ENCODE measurements at places on chromosomes 4 and X. TPM values are rescaled to one million over a fixed set of nuclear protein-coding genes. Genes with fewer than 3 reads are reported as not detected.

SERTM2 gene
- total RNA-seq: not detected

XPNPEP2 gene
- 1.1 TPM for total RNA-seq

TMPRSS11B gene
- not detected for total RNA-seq

TEX11 gene
- total RNA-seq: not detected

TMEM35A gene
- total RNA-seq: not detected

SEC31A gene
- 154 TPM for total RNA-seq

GYG2 gene
- total RNA-seq: not detected

NXF3 gene
- not detected for total RNA-seq

TSPAN7 gene
- 0.12 TPM for total RNA-seq

SPANXB1 gene
- not detected for total RNA-seq

MAGEA11 gene
- not detected for total RNA-seq

QRFPR gene
- total RNA-seq: not detected

DDX60 gene
- total RNA-seq: 127 TPM

PPA2 gene
- 40.1 TPM for total RNA-seq

TBC1D19 gene
- total RNA-seq: 4.4 TPM

FAM47E gene
- 0.17 TPM for total RNA-seq

AADAT gene
- total RNA-seq: not detected

HDX gene
- 1.9 TPM for total RNA-seq

TECRL gene
- not detected for total RNA-seq

CSAG1 gene
- not detected for total RNA-seq

RBM46 gene
- total RNA-seq: not detected

FNIP2 gene
- total RNA-seq: 16.4 TPM

SOWAHD gene
- 3.3 TPM for total RNA-seq

TMEM129 gene
- total RNA-seq: 20.9 TPM

TBX22 gene
- total RNA-seq: not detected

KLF8 gene
- total RNA-seq: 12.8 TPM

CXorf58 gene
- total RNA-seq: not detected

TMEM255A gene
- not detected for total RNA-seq

PCDH18 gene
- total RNA-seq: 0.06 TPM

LRRC66 gene
- total RNA-seq: 0.12 TPM

RRAGB gene
- 6.6 TPM for total RNA-seq

GATA1 gene
- not detected for total RNA-seq

ZDHHC15 gene
- total RNA-seq: 0.04 TPM

GPRASP3 gene
- 1.2 TPM for total RNA-seq

CXCL11 gene
- total RNA-seq: not detected

HSD17B13 gene
- total RNA-seq: 0.07 TPM

TRIM61 gene
- total RNA-seq: 1.3 TPM

FREM3 gene
- total RNA-seq: not detected

UGT2B15 gene
- total RNA-seq: not detected

BEX4 gene
- 11.2 TPM for total RNA-seq

PRPS1 gene
- total RNA-seq: 73.4 TPM

MSMO1 gene
- 35.9 TPM for total RNA-seq

EDNRA gene
- not detected for total RNA-seq

FGFBP1 gene
- total RNA-seq: not detected

ARHGAP6 gene
- total RNA-seq: not detected

GABRG1 gene
- total RNA-seq: not detected

PRSS12 gene
- total RNA-seq: not detected

GPR50 gene
- not detected for total RNA-seq

NLGN3 gene
- 0.98 TPM for total RNA-seq

MGAT4D gene
- total RNA-seq: not detected

PDCL2 gene
- not detected for total RNA-seq

MAGEC3 gene
- total RNA-seq: not detected

PDLIM5 gene
- total RNA-seq: 23.2 TPM

HPGDS gene
- not detected for total RNA-seq

Measured in activated CD4-positive, alpha-beta T cell treated with anti-CD3 and anti-CD28 coated beads, Interleukin-2, amount 10 ng/mL, durations not matched to agents 7 days and 5 days (primary cell).